ENCODE measurements at places on chromosomes 6 and 20.

DNA sequence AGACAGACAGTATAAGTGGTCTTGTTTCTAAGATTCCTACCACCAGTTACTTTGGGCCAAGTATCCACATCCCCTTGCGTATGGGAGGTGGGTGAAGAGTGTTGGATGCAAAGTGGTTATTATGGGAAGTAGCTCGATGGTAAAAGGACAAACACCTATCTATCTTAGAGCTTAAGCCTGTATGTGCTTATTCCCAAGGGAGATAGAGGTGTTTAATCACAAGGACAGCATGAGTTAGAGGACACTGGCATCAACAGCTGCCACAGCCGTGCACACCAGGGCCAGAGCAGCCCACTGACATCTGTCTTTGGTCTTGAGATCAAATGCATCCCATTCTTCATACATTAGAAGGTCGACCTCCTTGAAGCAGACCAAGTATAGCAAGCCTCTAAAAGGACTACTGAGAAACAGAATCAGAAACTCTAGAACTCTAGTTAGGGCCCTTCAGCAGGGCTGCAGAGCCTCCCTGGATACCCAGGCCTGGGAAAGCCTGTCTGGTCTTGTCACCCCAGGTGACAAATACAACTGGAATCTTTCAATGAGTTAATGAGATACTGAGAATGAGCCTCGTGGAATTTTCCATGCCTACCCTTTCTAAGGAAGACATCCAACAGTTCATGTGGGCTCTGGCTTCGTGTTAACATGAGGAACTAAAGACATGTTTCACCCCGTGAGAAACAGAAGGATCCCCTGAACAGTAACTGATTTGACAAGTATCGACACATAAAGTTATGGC lies 28.7 kb downstream of the TXNDC5 start:
- DNase-seq: no peak

DNA sequence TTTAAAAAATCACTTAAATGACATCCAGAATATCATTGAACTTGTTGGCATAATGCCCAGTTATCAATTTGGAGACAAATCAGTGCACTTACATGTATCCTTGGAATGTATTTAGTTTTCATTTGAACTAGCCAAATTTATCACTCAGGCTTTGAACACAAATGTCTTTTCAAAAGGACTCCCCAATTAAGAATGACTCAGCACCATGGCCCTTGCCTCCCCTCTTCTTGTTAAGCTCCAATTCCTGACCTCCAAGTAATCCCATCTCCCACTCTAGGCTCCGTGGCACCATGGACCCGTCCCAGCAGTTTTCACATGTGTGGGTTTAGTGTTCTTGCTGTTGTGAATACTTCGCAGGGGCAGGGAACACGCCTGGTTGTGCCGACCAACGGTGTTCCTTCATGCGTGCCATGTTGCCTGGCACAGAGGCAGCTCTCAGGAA lies 2.7 kb downstream of the AKAP12 start:
- DNase-seq: no peak

DNA sequence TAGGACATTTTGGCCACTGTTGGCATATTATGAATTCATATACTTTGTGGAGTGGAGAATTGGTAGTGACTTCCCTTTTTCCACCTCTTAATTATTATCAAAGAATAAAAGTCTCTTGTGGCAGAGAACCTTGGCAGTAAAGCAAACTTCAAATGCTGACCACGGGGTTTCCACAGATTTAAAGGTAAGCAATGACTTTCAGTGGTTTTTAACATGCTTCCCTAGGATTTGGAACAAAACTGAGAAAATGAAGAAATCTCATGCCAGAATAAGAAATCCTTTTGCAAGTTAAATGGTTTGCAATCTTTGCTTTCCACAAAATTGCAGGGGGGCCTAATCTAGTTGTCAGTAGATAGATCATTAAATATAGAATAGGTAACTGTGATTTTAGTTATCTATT lies 2.0 kb upstream of the SDC4 start:
- DNase-seq: no peak

- DNase-seq: peak; percentile 80
Observed at GRCh38 chr20:1900321-1900801, 5.2 kb downstream of the SIRPA start.

DNA sequence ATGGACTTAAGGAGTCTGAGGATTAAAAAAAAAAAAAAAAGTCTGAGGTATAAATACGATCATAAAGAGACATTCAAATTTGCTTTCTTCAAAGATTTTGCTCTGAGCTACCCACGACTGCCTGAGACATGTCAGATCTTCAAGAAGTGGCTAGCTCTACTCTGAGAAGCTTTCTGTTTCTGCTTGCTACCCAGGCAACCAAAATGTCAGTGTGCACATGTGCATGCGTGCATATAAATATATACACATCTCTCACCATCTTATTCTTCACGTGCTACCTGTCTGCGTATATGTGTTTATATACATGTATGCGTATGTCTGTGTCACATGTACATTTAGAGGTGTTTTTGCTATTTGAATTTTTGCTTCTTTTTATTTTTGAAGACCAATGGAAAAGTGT lies 299.6 kb upstream of the STXBP5 start:
- no peak for DNase-seq

DNA sequence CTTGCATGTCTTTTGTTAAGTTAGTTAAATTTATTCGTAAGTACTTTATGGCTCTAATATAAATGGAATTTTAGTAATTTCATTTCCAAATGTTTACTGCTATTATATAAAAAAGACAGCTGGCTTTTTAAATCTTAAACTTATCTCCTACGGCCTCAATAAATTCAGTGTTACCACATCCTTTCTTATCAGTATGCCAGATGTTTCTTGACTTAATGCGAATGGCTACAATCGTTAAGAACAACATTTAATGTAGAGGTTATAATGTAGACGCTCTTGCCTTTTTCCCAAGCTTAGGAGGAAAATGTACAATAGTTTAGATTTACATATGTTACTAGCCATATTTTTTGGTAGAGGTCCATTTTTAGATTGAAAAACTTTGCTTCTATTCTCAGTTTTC lies 659.4 kb downstream of the TENT5A start:
- no peak for DNase-seq

DNA sequence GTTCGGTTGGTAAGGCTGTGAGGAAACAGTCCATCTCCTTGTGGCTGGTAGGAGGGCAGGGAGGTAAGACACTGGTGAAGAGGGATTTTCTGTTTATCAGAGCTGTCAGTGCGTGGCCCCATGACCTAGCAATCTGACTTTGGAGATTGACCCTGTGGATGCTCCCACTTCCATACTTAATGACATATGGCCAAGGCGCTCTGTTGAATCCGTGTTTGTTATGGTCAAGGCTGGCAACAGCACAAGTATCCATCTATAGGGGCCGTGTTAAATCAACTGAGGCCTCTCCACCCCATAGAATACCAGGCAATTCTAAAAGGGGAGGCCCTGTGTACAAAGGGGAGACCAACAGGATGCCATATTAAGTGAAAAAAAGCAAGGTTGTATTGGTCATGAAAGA lies 25.6 kb upstream of the FOXC1 start:
- DNase-seq: no peak

DNA sequence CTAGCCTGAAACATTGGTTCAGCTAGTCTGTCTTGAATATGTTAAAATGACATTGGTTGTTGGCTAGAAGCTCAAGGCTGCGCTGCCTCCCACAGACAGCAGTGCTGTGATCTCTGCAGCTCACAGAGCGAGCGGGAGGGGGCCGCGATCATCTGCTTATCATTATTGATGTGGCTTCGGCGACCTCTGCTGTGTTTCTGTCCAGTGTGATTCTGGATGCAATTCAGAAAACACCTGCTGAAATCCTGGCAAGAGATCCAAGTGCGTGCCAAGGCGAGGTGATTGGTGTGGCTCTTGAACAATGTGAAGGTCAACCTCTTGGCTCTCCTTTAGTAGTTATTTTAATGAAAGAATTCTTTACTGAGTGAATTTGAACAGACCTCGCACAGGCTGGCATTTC lies 142.3 kb upstream of the SASH1 start:
- DNase-seq: no peak

DNA sequence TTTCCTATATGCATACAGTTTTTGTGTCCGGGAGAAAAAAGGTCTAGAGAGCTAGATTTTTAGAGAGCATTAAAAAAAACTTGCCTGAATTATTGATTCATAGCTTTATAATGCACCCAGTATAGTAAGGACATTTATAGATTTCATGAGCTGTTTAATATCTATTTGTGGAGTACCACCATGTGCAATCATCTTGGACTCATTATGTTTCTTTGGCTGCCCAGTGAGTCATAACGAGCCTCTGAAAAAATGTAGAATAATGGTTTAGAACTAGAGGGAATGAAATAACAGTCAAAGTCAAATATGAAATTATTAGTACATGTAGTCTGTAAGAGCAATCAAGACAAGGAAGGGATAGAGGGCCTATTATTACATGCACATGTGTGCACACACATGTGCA lies 350.0 kb downstream of the CD83 start:
- DNase-seq: no peak

All from D341Med (cell line).